CD4-positive, alpha-beta T cell treated with Interleukin-17A for 1 hour (primary cell): ENCODE measurements at places on chromosomes 16 and 17.

DNA sequence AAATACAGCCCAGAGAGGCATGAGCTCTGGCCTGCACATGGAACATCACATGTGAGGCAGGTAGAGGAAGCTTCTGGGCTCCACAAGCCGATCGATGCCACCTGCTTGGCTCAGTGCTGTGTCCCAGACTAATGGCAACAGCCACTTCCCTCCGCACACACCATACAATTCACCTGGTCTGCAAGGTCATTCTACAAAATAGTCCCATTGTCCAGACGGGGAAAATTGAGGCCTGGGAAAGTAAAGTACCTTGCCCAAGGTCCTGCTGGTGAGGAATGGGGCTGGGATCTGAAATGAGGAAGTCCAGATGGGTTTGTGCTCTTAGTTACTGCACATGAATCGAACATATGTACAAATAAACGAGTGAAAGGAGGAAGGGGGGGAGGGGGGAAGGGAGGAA, 88.0 kb downstream of the LITAF start:
- no peak for DNase-seq

- DNase-seq: peak; percentile 54
Observed at GRCh38 chr17:50630524-50631194, 4.0 kb upstream of the ABCC3 start.

- no peak for DNase-seq
Observed at GRCh38 chr17:73956169-73956568, 247.3 kb upstream of the RPL38 start.

DNA sequence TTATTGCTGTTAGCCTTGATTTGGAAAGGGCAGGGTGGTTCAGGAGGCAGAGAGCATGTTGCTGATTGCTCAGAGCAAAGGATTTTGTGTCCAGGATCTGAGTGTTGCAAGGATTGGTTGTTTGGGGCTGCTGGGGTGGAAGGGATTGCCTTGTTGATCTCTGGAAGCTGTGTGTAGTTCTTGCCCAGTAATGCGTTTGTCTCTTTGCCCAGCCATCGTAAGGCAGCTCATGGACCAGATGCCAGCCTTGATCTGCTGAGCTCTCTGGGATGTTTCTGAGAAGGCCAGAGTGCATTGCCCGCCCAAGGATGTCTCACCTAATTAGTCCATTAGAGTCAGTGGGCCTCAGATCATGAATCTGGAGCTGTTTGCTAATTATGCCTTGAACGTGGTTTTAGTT, 33.6 kb downstream of the NKD1 start:
- DNase-seq: no peak

- DNase-seq: no peak
Observed at GRCh38 chr17:73679476-73679875, 35.2 kb upstream of the SDK2 start.

DNA sequence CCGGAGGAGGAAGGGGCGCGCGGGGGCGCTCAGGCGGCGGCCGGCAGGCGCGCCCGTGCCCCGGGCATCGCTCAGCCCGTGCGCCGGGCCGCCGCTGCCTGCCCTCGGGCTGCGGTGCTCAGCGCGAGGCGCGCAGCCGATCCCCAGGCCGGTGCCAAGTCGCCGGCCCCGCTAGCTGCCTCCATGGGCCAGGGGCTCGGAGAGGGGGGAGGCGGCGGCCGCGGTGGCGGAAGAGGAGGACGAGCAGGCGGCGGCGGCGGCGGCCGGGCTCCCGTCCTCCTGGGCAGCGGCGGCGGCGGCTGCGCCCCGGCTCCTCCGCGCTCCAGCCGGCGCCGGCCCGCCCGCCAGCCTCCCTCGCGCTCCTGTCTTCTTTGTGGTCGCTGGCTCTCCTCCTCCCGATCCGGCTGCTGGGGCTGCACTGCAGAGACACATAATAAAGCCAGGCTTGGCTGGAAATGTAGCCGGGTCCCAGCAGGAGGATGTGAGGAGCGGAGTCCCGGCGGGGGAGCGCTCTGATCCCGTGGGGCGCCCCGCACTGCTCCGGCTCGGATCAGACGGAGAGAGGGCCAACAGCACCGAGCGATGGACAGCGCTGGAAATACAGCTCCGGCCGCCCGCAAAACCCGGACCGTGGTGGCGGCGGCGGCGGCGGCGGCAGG, 889 bp upstream of the ZNF423 start:
- DNase-seq: no peak
